ENCODE measurements at places on chromosomes 5 and 9.

- no peak for DNase-seq
Measured at GRCh38 chr5:19047277-19047676, 940.7 kb downstream of the CDH18 start.

GRCh38 chr5:137105351-137106035 lies 393.6 kb downstream of the SPOCK1 start:
- DNase-seq = no peak

DNA sequence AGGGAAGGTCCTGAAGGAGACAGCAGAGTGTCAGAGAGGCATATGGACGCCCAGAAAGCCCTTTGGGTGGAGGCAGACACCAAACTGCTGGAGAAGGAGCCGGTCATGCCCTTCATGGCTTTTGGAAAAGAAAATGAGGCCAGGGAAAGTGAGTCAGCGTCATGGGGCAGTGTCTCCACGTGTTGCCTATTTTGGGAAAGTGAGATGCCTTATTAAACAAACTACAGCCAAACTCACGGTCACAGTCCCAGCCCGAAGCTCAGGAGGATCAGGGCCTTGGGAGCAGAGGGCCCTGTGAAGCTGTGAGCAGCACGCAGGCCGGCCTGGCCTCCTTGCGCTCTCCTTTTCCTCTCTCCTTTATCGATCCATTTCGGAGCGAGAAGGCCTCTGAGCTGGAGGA lies 25.0 kb downstream of the RGS3 start:
- no peak for DNase-seq

DNA sequence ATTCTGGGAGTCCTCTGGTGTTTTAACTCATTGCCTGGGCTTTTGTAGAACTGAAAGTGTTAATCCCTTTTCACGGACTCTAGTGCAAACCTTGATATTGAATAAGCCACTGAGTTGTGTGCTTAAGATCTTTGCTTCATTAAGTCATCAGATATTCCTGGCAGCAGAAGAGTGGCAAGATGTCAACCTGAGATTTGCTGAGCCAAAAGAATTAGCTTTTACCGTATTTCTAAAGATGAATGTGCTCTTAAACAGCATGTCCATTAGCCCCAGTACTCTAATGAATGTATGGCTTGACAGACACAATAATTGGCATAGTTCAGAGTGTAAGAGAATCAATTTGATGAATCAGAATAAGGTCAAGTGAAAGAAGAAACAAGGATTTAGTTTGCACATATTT lies 87.2 kb upstream of the CDH6 start:
- no peak for DNase-seq

DNA sequence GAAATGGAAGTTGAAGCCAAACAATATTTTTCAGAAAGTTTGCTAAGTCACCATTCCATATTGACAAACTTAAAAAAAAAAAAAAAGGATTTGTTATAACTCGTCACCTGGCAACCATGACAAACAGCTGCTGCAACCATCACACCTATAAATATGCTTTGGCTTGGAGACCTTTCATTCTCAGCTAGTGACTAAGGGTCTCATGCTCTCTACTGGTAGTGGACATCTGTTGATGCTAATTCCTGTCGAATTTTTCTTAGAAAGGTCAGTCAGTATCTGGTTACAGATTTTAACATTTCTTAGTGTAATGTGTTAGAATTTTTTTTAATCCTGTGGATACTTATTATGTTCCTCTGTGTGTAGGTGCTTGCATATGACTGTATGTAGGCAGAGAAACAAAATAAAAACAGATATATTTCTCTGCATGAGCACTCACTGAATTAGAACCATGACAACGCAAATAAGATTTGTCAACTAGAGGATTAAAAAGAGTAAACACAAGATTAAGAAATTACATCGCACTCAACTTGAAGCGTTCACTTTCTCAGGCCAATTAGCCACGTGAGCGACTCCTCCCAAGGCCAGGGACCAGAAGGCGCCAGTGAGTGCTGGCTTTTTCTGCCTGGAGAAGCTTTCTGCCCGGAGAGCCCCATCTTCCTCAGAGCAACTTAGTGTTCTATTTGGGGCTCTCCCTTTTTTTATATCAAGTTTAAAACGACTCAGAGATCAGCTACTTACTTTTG lies 27.0 kb upstream of the ZNF622 start:
- DNase-seq = no peak

DNA sequence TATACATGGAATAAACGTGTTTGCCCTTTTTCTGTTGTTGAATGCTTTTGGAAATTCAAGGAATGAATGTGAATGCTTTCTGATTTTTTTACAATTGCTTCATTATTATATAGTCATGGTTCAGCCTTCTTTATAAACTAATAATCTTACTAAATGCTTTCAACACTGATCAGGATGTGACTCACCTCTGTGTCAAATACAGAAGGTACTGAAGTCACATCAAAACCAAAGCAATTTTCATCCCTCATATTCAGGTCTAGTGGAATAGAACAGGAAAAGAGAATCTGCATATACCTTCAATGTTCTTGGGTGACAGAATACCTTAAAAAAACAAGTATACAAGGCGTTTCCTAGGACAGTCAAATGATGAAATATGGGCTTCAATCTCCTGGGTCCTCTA lies 170.7 kb downstream of the PDE4D start:
- no peak for DNase-seq

DNA sequence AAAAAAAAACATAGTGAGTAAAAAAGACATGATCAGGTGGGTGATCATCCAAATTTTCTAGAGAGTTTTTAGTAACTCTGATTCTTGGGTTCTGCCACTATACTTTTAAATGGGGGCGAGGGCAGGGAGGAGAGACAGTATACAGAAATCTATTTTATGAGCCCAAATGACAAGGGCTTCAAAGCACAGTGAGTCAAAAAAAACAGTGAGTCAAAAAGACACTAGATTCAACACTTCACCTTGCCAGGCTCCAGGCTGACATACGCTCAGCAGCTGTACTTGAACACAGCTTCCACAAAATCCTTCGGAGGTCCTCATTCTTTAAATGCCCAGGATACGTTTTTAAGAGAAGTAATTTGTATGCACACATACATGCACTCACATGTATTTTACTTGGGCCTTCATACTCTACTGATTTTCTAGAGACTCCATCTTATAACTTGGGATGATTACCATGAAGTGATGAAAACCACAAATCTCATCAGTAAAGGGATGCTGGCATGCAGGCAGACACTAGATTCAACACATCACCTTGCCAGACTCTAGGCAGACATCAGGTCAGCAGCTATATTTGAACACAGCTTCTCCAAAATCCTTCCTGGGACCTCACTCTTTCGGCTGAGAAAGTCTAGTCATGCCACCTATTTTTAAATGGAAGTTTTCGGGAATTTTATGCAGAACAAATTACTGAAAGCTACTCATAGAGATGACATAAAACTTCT lies 28.8 kb downstream of the NR3C1 start:
- DNase-seq = no peak

DNA sequence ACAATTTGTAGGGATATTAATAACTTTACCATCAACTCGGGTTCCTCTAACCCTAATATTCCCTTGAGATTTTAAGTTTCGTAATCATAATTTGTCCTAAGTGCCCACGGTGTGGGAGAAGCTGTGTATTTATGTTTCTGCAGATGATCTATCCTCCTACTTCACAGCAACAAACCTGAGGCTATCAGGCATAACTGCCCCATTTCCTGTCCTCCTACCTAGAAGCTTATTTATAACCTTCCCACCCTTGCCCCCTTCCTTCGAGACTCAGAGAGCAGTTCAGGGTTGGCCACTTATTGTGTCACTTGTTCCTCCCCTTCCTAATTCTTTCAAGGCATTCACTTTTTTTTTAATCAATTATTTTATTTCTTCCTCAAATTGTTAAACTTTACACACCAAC lies 29.6 kb upstream of the LCP2 start:
- no peak for DNase-seq

GRCh38 chr5:84411832-84412605 lies 27.3 kb upstream of the EDIL3 start:
- DNase-seq = no peak

GRCh38 chr5:168585119-168585856 lies 6.1 kb upstream of the PANK3 start:
- DNase-seq = peak; percentile 31

- no peak for DNase-seq
Measured at GRCh38 chr9:135788576-135789300, 86.8 kb downstream of the KCNT1 start.

DNA sequence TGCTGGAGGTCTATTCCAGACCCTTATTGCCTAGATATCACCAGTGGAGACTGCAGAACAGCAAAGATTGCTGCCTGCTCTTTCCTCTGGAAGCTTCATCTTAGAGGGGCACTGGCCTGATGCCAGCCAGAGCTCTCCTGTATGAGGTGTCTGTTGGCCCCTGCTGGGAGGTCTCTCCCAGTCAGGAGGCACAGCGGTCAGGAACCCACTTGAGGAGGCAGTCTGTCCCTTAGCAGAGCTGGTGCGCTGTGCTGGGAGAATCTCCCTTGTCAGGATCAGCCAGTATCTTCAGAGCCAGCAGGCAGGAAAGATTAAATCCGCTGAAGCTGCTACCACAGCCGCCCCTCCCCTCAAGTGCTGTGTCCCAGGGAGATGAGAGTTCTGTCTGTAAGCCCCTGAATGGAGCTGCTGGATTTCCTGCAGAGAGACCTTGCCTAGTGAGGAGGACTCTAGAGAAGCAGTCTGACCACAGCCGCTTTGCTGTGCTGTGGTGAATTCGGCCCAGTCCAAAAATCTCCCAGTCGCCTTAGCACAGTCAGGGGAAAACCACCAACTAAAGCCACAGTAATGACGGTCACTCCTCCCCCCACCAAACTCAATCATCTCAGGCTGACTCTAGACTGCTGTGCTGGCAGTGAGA lies 124.1 kb downstream of the JAKMIP2 start:
- no peak for DNase-seq

DNA sequence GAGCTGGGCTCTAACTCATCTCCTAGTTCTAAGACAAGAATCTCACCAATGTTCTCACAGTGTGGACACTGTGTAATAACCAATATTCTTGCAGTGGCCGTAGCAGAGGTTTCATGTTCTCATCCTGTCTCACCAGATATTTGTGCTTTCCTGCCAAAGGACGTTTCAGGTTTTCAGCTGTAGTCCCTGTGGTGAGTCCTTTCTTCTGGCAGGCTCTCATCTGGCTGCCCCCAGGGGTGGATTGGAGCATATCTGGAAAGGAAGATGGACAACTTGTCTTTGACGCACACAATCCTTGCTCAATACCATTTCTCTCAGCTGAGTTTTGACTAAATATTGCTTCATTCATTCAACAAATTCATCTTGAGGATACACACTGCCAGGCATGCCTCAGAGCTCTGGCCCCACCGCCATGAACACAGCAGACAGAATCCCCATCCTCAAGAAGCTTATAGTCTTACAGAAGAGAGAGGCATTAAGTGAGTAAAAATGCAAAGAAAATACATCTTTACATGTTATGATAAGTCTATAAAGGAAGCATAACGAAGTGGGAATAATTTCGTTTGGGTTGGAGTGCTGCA lies 33.8 kb upstream of the NEURL1B start:
- DNase-seq = no peak

DNA sequence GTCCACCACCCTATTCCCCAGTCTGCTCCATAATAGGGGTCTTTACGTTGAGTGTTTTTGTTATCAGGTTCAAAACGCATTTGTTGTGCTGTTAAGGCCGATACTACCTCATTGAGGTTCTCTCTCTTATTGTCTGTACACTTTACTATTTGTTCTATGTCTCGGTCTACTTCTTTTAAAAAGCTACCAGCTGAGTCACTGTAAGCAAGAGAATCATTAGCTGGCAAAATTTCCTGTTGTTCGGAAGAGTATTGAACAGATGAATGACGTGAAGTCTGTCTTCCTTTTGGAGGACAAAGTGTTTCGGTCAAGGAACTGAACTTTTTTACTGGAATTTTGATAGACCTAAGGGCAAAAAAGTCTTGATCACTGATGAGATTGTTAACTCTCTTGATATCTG lies 10.3 kb downstream of the LYSMD3 start:
- no peak for DNase-seq

DNA sequence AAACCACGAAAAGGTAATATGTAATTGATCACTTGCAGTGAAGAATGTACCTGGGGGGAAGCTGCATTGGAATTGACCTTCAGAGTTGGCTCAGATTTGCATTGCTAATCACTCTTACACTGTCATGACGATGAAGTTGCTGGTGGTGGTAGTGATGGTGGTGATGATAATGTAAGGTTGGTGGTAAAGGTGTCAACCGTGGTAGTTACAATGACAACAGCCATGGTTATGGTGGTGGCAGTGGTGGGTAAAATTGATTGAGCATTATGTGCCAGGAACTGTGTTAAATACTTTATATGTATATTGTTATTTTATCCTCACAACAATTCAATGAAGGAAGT lies 282.4 kb downstream of the NR3C1 start:
- no peak for DNase-seq
